ENCODE measurements at places on chromosomes 5 and 9. TPM values are rescaled to one million over a fixed set of nuclear protein-coding genes. Genes with fewer than 3 reads are reported as not detected.

- no peak for DNase-seq
Measured at GRCh38 chr5:118551031-118551430, 437.3 kb downstream of the DTWD2 start.

DNA sequence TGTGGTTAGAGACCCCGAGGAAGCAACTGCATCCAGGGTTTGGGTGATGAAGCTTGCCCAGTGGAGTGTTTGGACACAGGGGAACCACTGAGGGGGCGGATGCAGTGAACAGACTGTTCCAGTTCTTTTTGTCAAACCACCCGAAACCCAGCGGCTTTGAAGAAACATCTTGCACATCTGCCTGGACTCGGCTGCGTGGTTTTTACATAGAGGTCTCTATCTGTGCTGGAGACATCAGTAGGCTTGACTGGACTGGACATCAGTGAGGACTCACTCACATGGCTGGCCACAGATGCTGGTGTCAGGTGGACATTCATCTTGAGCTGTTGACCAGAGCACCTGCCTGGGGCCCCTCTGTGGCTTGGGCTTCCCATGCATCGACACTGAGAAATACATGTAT is 15.3 kb upstream of the SPATA31E1 start:
- DNase-seq = peak; percentile 26

DNA sequence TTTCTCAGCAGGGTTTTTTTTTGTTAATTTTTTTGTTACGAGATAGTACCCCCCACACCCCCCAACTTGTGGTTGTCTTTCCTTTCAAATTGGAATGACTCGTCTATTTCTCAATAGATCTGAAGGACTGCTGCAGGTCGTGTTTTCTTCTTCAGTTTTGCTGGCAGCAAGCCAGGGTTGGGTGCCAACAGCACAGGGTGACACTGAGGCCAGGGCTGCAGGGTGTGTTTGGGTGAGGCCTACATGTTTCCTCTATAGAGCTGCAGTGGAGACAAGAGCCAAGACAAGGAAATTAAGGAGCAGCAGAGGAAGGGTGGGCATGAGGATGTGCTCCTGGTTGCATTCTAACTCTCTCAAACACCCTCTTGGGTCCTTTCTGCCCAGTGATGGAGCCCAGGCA is 52.2 kb downstream of the NXNL2 start:
- DNase-seq = no peak

Gene TMEM215
- not detected for total RNA-seq

Gene LHX3
- not detected for total RNA-seq

Gene CMBL
- total RNA-seq = 17.8 TPM

GRCh38 chr5:30781643-30782042 is 411.8 kb upstream of the CDH6 start:
- no peak for DNase-seq

Gene WHRN
- total RNA-seq = 7.0 TPM

All from endodermal cell (in vitro differentiated cells).